Activated naive CD4-positive, alpha-beta T cell treated with anti-CD3 and anti-CD28 coated beads, Interleukin-2, amount 50 U/mL, for 16 hours (primary cell): ENCODE measurements at places on chromosomes 11 and 22.

GRCh38 chr22:42905217-42905616 is 48.1 kb upstream of the ARFGAP3 start:
- DNase-seq: no peak

- DNase-seq: no peak
These were observed 20.6 kb downstream of the PIWIL3 start for GRCh38 chr22:24753914-24754313.

DNA sequence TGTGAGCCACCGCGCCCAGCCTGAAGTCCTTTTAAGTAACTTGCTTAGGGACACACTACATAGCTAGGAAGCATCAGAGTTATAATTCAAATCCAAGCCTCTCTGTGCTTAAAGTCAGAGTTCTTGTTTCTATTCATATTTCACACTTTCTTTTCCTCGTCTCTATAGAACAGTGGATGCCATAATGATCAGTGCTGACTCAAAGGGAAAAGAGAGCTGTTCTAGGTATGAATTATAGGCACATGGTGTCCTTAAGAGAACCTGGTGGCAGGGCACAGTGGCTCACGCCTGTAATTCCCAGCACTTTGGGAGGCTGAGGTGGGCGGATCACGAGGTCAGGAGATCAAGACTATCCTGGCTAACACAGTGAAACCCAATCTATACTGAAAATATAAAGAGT is 400.2 kb upstream of the DDI1 start:
- no peak for DNase-seq

- no peak for DNase-seq
These were observed 5.3 kb downstream of the TBC1D10A start for GRCh38 chr22:30321461-30321860.

GRCh38 chr11:111982019-111982464 is 43.2 kb upstream of the DLAT start:
- DNase-seq: peak; percentile 66

DNA sequence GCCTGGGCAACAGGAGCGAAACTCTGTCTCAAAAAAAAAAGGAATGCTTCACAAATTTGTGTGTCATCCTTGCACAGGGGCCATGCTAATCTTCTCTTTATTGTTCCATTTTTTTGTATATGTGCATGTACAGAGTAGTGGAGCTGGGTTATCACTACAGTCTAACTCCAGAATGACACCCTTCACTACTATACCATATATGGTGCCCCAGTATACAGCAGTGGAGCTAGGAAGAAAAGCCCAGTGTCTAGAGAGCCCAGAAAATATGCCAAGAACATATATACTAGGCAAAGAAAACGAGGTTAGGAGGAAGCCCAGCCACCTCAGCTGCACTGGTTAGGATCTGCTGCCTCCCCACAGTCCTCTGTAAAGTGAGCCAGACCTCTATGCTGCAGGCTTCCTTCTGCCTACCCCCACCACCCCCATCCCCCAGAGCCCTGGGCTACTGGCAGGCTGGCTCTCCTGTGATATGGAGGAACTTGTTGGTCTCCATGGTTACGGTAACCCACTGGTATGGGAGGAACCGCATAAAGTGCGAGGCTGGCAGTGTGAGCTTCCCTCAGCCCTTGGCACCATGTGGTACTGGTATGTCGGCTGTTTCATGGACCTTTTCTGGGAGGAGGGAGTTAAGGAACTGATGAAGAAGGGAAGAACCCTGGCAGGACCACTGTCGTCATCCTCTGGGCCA is 34.3 kb downstream of the RCOR2 start:
- DNase-seq: no peak

- no peak for DNase-seq
These were observed 51.1 kb downstream of the WNT7B start for GRCh38 chr22:45925811-45926351.

- no peak for DNase-seq
These were observed 534 bp downstream of the RBFOX2 start for GRCh38 chr22:36027935-36028645.

DNA sequence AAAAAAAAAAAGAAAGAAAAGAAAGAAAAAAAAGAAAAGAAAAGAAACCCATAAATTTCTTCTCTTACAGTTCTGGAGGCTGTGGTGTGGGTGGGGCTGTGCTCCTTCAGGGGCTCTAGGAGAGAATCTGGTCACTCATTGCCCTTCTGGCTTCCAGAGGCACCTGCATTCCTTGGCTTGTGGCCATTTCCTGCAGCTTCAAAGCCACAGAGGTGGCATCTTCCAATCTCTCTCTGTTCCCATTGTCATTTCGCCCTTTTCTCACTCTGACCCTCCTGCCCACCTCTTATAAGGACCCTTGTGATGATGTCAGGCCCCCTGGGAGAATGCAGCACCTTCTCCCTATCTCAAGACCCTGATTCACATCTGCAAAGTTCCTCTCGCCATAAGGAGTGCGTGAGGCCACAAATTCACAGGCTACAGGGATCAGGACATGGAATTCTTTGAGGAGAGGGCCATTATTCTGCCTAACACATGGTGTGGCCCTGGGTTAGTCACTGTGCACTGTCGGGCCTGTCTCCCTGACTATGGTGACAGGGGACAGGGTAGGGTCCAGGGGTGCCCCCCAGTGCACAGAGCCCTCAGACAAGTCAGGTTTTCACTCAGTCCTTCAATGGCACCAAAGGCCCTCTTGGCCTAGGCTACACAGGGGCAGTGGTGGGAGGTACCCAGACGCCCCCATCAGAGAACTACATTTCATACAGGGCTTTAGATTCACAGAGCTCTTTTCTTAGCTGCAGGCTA is 38.6 kb upstream of the PRR5 start:
- DNase-seq: no peak

GRCh38 chr11:71112454-71112853 is 139.9 kb downstream of the SHANK2 start:
- no peak for DNase-seq

- no peak for DNase-seq
These were observed 73.2 kb upstream of the TCF20 start for GRCh38 chr22:42343531-42344081.

DNA sequence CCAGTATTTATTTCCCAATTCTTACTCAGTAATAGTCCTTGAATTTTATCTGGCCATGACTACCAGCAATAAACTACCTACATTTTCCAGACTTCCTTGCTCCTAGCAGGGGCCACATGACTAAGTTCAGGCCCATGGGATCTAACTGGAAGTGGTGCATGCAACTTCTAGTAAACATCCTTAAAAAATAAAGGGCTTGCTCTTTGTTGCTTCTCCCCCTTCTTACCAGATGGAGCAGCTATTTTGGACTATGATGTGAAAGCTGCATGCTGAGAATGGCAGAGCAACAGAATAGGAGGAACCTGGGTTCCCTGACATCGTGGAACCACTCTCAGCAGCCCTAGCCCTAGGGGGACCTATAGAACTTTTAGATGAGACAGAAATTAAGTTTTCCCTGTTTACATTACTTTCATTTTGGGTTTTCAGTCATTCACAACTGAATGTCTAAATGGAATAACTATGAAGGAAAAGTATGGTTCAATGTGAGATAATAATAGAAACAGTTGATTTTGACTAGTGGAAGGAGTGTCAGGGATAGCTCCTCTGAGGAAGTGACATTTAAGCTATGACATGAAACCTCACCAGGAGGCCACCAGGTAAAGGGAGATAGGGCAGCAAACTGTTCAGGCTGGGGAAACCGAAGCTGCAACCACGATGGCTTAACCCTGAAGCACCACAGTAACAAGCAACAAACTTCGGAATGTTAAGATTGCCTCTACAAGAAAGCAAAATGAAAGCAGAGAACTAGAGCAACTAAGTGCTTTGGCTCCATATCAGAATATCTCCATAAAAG is 48.9 kb downstream of the PHF21A start:
- no peak for DNase-seq
